Activated T-cell treated with anti-CD3 and anti-CD28 coated beads for 1 hour (primary cell): ENCODE measurements at places on chromosomes 7 and 10.
A peak's percentile ranks its signal among the peaks of the same experiment; 100 is the strongest.

DNA sequence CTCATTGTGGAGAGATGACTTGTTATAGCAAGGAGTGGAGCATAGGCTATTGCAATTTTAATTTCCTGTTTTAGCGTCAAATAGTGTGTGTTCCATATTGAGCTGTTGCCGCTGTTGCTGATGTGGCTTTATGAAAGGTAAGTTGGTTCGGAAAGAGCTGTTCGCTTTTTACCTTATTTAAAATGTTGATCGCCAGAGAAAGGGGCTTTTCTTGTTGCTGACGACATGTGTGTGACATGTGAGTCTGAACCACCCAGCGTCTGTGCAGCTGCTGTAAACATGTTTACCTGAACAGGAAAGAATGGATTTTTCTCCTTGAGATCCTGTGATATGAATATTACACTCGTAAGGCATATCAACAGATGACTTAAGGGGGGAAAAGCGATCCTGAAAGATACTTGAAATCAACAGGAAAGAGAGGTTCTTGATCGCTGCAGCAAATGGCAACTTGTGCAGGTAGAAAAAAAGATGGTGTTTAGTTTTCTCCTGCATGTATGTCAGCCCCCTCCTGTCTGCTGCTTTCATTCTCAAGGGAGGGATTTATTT lies 2.5 kb downstream of the ZEB1 start:
- DNase-seq: no peak

DNA sequence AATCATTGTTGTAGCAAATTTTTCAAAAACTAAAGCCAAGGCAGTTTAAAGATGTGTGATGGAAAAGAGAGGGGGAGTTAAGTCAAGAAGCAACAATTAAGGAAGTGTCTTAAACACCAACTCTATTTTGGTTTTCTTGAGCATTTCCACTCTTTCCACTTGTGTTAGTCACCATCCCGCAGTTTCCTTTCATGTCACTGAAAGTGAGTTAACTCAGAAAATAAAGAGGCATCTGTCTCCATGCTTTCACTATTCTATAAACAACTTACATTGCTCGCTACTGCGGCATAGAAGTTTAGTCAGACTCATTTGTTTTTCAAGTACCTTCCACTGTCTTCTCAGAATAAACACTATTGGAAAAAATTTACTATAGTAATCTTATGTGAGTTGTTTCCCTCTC lies 284.9 kb upstream of the SEMA3D start:
- DNase-seq: no peak

- DNase-seq: no peak
These were observed 1.5 kb downstream of the CLDN12 start for GRCh38 chr7:90404777-90405176.

- peak; percentile 48 for DNase-seq
These were observed 24.3 kb upstream of the CPA2 start for GRCh38 chr7:130242198-130243014.

GRCh38 chr7:129793506-129794310 lies 159.1 kb downstream of the UBE2H start:
- DNase-seq: no peak

DNA sequence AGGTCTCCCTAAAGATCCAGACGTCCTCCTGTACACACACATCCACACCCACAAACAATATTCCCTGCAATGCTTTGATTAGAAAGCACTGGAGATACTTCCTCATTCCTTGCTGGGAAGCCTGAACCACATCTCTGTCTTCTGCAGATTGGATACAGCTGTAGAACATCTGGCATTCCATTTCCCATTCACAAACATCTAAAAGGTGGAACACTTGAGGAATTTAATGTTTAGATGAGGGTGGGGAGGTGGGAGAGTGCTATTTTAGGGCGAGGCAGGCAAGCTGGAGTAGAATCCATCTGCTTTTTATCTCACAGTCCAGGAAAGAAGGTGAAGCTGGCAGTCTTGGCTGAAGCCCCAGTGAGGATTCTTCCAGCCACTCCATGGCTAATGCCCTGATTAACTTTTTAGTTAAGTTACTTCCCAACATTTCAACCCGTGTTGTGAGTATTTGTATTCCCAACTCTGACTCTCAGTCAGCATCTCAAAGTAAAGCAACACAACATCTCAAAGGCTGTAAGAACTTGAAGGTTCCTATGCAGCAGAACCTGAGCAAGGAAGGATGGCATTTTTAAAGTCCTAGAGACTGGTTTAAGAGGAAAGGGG lies 46.1 kb downstream of the CYTH3 start:
- DNase-seq: no peak

DNA sequence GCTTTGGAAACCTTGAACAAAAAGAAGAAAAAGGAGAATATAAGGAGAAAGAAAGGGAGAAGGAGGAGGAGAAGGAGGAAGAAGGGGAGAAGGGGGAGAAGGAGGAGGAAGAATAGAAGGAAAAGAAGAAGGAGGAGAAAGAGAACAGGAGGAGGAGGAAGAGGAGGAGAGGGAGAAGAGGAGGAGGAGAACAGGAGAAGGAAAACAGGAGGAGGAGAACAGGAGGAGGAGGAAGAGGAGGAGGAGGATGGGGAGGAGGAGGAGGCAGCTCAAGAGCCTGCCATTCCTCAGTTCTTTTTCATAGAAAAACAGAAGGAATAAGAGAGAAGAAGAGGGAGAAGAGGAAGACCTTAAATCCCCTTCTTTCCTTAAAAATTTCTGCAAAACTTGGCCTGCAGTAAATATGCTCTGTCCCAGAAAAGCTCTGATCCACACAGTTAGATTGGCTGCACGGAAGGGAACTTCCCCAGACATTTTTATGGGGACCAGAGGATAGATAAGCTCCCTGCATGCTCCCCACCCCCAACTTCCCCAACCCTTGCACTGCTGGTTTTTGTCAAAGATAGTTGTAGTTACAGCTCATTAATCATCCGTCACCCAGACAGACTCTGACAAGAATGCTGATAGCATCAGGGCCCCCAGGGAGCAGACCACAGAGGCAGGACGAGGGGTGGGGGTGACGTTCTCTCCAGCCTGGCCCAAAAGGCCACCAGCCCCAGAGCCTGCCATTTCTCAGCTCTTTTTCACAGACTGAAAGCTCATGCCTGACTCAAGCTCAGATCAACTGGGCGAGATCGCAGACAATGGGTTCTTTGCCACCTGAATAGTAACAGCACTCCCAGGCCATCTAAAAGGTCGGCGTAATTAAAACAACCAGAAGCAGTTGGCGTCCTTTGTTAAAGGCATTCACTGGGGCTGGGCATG lies 34.5 kb upstream of the LYZL1 start:
- DNase-seq: no peak

DNA sequence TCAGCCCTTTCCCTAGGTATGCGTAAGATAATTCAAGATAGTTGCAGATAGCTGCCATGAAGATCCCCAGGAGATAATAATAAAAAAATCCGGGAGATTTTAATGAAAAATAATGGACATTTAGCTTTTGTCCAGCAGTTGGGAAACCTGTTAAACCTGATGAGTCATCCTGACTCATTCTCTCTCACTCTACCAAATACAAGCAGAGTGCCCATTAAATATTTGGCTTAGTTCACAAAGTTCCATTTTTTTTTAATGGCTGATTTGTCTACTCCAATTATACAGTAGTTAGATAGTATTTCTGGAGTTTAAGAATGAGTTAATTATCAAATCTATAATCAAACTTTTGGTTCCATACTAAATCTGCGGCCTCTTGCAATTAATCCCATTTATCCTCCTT lies 2.1 kb upstream of the SHTN1 start:
- DNase-seq: no peak

DNA sequence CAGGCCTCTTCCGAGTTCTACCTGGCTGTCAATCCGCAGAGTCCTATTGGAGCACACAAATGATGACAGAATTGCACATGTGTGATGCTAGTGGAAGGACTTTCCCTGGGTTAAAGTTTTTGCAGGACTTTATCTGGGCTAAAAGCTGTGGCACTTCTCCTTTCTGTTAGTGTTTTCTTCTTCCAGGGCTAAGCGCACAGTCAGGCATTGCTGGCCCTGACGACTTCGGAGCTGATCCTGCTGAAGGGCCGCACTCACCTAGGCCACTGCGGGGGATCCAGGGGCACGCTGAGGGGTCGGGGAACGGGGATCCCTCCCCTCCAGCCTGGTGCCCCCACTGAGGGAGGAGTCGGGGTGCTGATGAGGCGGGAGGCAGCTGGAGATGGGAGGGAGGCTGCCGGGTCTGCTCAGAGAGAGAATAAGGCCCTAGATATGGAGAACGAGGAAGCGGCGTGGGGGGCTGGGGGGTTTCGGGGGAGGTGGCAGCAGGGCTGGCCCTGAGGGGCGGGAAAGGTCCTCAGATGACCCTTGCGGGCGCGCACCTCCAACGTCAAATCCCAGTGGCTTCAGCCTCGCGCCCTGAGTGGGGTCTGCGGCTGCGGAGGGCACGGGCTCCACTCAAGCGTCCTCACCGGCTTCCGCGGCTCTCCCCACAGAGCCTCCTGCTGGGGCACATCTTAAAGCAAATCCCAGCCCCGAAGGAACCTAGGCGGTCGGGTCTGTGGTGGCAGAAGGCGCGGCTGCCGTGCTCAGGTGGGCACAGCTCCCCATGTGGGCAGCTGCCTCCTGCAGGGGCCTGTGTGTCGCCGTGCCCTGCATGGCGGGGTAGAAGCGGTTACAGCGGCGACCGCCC lies 30.9 kb downstream of the AGR3 start:
- no peak for DNase-seq

DNA sequence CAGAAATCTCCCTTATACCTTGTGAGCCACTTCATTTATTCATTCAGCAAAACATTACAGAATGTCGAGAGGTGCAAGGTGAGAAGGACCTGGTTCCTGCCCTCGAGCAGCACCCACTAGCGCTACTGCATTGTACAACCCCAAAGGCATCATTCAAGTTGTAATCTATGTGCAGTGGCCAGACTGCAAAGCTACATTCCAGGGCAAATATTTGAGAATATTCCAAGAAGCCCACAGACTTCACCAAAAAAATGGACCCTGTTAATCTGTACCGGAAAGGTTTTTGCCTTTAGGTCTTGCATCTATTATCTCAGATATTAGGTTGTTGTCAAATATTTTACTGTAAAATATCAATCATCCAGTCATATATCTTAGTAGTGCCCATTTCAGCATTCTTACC lies 295.4 kb upstream of the FZD1 start:
- no peak for DNase-seq

- no peak for DNase-seq
These were observed 88.4 kb upstream of the CDK6 start for GRCh38 chr7:92924800-92925199.
